Lower lobe of right lung (tissue), 2 donors: ENCODE measurements at places on chromosomes 2 and 18. TPM values are rescaled to one million over a fixed set of nuclear protein-coding genes. Genes with fewer than 3 reads are reported as not detected.

HOXD13 gene
- not detected for total RNA-seq

- no peak overlapping the region for H3K27ac ChIP-seq
- DNase-seq: peak; percentile 24
- H3K4me3 ChIP-seq: no peak overlapping the region
- no peaks in the 10 kb centered on the region for H3K27me3 ChIP-seq
Measured at GRCh38 chr2:239166201-239166834, 234.5 kb downstream of the HDAC4 start.

GRCh38 chr2:56444339-56444738 is 260.5 kb downstream of the CCDC85A start:
- no peak for DNase-seq
- H3K4me1 ChIP-seq: no peaks in the 10 kb centered on the region
- H3K4me3 ChIP-seq: no peak overlapping the region
- no peak overlapping the region for H3K27ac ChIP-seq

DNA sequence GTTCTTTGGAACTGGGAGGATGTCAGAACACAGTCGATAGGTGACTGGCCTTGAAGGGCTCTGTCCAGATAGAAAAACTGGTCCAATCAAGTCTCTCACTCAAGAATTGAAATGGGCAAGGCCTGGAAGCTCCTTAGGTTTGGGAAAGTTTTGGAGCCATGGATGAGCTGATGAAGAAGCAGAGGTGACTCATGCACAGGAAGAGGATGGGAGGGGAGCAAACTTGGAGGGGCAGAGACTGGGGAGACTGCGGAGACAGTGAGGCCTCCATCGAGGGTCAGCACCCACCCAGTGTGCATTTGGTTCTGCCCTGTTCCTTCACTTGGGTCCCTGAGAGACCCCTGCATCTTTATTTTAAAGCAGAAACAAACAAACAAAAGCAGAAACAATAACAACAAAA is 41.1 kb downstream of the SOWAHC start:
- DNase-seq: no peak
- H3K4me3 ChIP-seq: no peak overlapping the region
- H3K36me3 ChIP-seq: no peaks in the 10 kb centered on the region
- no peaks in the 10 kb centered on the region for H3K4me1 ChIP-seq

ALPP gene
- 6.0 TPM for total RNA-seq

DNA sequence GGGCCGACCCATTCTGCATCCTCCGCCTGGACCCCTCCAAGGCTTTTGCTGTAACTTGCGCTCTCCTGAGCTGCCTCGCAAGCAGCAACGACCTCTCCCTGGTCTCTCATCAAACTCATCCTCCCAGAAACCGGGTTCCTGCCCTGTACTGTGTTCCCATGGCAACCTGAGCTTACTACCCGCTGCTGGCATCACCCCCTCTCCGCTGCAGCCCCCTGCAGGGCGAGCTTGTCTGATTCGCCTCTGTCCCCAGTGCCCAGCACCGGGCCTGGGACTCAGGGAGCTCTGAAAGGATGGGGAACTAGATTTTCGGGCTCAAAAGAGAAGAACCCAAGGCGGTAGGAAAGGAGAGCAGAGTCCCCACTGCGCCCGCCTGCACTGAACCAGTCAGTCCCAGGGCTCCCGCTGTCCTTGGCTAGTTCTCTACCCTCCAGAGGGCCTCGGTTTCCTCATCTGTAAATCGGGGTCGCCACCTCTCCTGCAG is 463 bp downstream of the HS1BP3 start:
- H3K36me3 ChIP-seq: peaks cover 10% of the 10 kb centered on the region
- H3K27ac ChIP-seq: peak overlapping the region; percentile 97
- H3K4me1 ChIP-seq: peaks cover 30% of the 10 kb centered on the region
- no peaks in the 10 kb centered on the region for H3K27me3 ChIP-seq
- DNase-seq: peak; percentile 61

GRCh38 chr2:126494593-126494992 is 161.4 kb upstream of the GYPC start:
- H3K4me1 ChIP-seq: no peaks in the 10 kb centered on the region
- H3K27me3 ChIP-seq: no peaks in the 10 kb centered on the region
- no peak overlapping the region for H3K27ac ChIP-seq
- no peak for DNase-seq

DNA sequence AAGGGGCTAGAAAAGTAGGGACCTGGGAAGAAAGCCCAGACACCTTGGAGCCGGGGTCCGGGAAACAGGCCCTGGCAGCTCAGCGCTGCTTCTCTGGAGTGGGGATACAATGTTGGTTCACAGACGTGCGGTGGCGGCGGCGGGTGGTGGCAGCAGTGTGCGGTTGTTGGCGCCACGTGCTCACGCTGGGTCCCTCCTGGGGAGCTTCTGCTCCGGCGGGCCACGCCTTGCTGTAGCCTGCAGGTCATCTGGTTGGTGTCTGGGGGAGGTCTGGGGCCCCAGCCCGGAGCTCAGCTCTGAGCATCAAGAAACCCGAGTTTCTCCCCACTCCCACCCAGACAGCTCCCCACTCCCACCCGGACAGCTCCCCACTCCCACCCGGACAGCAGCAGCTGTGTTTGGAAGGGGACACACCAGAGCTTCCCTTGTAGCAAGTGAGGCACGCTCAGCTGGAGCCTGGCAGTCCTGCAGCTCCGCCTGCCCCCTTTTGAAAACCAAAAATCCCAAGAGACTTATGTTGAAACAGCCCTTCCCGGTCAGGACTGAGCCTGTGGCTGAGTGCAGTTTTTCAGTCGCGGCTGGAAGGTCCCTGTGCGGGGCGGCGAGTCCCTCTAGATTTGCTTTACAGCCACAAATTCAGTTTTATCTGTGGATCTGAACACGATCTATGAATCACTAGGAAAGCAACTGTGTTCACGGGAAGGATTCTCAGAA is 46.9 kb downstream of the NFATC1 start:
- DNase-seq: no peak
- H3K27ac ChIP-seq: no peak overlapping the region
- H3K36me3 ChIP-seq: peaks cover 15% of the 10 kb centered on the region
- no peak overlapping the region for H3K4me3 ChIP-seq

CRYGD gene
- not detected for total RNA-seq

DNA sequence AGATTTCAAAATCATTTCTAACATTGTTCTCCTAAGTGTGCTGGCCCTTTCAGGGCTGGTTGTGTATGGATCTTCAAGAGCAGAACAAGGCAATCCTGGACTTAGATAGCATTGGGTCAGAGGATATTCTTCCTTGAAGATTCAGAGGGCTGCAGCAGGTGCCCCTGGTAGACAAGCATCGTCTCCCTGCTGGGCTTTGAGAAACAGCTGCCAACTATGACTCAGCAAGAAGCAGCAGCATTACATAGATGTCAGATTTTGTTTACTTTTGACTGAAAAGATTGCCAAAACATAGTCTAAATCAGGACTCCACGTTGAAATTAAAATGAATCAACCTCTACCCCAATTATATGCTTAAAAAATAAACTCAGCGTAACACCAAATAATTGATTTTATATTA is 618.8 kb downstream of the SOCS6 start:
- no peaks in the 10 kb centered on the region for H3K4me1 ChIP-seq
- no peaks in the 10 kb centered on the region for H3K27me3 ChIP-seq
- H3K27ac ChIP-seq: no peak overlapping the region
- H3K36me3 ChIP-seq: no peaks in the 10 kb centered on the region

OXER1 gene
- 1.9 TPM for total RNA-seq

GRCh38 chr2:12971581-12972365 is 255.0 kb downstream of the TRIB2 start:
- H3K4me3 ChIP-seq: no peak overlapping the region
- DNase-seq: no peak
- H3K36me3 ChIP-seq: no peaks in the 10 kb centered on the region
- H3K4me1 ChIP-seq: no peaks in the 10 kb centered on the region
- H3K27ac ChIP-seq: no peak overlapping the region
- H3K27me3 ChIP-seq: no peaks in the 10 kb centered on the region

DNA sequence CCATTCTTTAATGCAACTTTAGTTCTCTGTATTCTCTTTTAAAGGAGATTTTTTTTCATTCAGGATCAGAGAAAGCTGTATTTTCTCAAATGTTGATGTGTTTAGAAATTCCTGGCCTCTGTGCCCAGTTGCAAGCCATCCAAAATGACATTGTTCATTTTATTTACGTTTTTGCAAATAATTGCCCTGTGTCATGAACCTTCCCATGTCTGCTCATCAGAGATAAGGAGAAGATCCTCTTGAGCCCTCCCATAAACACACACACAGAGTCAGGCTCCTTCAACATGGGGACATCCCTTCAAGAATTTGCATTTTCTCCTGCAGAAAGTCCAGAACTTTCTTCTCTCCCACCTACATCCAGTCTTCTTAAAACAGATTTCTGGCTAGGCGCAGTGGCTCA is 258.8 kb downstream of the GBX2 start:
- no peaks in the 10 kb centered on the region for H3K4me1 ChIP-seq
- H3K4me3 ChIP-seq: no peak overlapping the region
- peaks cover 6% of the 10 kb centered on the region for H3K36me3 ChIP-seq
- no peak overlapping the region for H3K27ac ChIP-seq

ASXL3 gene
- total RNA-seq: 1.4 TPM

- H3K4me1 ChIP-seq: no peaks in the 10 kb centered on the region
- no peak overlapping the region for H3K4me3 ChIP-seq
- DNase-seq: no peak
- H3K27me3 ChIP-seq: no peaks in the 10 kb centered on the region
Measured at GRCh38 chr2:219998714-219999227, 371.3 kb downstream of the SLC4A3 start.
